ENCODE measurements at places on chromosomes 3 and 15.

DNA sequence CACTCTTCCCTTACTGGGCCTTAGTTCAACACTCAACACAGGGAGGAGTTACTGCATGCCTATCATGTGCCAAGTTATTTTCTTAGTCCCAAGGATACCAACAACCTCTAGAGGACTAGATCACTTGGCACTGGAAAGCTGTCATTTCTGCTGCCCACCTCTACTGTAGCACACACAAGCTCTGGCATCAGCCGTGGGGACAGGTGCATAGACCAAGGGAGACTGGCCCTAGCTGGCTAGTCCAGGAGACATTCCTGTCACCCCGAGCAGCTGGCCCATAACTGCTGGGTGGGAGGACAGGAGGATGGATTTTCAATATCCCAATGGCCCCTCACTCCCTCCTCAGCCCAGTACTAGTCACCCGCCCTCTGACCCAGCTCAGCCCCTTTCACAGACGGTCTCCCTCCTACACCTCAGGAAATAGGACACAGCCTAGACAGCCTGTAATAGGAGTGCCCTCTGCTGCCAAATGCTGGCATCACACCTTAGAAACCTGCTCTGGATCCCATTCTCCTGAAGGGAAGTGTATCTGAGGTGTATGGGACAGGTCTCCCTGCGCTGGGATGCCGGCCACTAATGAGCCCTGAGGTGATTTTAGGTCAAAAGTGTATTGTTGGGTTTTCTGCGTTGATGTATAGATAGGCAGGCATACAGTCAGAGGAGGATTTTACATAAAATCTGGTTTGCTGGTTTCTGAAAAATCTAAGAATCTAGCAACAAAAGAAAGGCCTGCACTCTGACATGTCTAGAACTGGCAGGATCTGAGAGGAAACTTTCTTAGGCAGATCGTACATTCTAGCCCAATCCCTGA is 3.4 kb upstream of the DZIP1L start:
- peak; percentile 81 for DNase-seq

DNA sequence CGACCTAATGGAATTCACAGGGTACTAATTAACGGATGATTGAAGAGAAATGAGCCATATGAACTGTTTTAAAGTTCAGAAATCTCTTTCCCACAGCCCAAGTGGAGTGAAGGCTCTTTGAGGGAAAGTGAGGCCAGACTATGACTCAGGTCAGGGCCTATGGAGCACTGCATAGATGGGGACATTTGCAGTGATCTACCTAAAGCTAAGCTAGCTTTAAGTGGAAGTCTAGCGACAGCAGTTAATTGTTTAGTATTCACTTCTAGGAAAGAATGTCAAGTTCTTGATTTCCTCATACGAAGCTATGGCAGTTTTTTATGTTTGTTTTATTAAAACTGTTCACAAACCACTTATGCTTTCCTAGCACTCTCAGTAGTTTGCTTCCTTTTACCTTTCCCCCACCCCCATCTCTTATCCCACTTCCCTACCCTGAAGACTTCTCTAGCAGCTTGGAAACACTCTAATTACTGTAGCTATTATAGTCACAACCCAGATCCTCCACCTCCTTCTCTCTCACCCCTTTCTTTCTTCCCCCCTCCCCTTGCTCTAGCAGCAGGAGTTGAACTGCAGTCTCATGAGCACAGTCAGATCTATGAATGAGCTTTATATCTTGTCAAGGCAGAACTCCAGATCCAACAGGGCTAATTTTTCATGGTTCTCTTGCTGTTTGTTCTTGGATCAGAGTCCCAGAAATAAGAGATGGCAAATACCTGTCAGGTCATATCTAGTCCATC is 6.2 kb downstream of the ZNF609 start:
- DNase-seq = no peak

GRCh38 chr3:69915726-69916125 is 83.8 kb upstream of the SAMMSON start:
- no peak for DNase-seq

DNA sequence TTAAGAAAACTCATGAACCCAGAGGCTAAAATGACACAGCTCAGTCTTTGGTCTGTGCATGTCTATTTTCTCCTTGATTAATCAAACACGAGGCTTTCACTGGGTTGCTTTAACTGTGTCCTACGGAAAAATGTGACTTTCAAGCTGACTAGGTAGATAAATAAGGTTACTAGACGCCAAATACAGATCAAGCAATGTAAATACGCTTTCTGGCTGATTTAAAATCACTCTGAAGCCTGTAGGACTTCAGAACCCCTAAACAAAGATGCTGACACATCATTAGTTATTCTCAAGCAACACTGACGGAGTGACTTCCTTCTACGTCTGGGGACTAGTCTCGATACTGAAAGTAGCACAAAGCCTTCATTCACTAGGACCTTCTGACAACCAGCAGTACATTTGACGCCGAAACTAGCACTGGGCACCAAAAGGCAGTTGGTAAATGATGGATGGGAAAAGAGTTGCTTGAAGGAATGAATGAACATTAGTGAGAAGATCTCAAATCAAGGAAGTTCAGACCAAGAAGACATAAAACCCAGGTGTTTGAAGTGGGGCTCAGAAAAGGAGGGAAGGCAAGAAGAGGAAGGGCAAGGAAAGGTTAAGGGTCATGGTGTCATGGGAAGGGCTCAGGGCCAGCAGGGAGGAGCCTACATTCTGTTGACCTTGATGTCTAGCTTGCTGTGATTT is 67.1 kb upstream of the CDV3 start:
- DNase-seq = peak; percentile 62

GRCh38 chr3:66407611-66408218 is 93.1 kb downstream of the LRIG1 start:
- peak; percentile 78 for DNase-seq

DNA sequence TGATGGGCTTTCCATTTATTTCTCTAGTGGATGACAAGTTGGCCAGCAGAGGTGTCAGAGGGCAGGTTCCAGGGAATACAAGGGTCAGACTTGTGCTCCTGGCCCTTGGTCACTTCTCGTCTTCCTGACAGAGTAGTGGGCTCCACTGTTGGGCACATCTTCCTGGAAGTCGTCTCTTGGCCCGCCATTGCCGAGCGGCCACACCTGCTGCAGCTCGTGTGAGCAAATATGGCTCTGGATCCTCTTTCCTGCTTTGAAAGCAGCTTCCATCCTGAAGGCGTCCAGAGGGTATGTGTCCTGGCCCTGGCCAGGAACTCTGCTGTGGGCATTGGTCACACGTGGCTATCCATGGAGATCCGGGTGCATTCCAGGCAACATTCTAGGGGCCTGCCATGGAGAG is 100.2 kb downstream of the SNRPN start:
- no peak for DNase-seq

GRCh38 chr15:88635318-88635717 is 3.5 kb upstream of the ISG20 start:
- no peak for DNase-seq

DNA sequence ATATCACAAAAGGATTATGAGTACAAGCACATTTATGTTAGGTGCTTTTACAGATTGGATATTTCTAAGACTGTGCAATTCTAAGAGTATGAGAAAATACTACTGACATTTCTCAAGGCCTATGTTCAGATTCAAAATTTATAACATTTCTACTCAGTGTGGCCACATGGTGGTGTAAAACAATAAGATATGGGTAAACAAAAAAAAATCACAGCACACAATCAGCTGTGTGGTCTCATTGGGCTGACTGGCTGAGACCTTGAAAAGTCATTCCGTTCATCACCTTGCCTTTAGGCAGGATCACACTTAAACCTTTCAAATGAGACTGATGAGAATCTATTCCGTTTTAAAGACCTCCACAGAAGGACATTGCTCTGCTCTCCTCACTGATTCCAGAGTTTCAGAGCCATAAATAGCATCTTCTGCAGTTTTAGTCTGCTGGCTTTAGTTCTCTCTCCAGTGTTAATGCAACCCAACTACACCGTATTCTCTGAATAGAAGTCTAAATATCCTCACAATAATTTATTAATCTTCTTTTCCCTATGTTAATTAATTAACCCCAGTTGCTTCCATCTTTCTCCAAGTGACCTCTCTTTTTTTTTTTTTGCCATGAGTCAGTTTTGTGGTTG is 158.2 kb downstream of the SPATA16 start:
- peak; percentile 44 for DNase-seq

DNA sequence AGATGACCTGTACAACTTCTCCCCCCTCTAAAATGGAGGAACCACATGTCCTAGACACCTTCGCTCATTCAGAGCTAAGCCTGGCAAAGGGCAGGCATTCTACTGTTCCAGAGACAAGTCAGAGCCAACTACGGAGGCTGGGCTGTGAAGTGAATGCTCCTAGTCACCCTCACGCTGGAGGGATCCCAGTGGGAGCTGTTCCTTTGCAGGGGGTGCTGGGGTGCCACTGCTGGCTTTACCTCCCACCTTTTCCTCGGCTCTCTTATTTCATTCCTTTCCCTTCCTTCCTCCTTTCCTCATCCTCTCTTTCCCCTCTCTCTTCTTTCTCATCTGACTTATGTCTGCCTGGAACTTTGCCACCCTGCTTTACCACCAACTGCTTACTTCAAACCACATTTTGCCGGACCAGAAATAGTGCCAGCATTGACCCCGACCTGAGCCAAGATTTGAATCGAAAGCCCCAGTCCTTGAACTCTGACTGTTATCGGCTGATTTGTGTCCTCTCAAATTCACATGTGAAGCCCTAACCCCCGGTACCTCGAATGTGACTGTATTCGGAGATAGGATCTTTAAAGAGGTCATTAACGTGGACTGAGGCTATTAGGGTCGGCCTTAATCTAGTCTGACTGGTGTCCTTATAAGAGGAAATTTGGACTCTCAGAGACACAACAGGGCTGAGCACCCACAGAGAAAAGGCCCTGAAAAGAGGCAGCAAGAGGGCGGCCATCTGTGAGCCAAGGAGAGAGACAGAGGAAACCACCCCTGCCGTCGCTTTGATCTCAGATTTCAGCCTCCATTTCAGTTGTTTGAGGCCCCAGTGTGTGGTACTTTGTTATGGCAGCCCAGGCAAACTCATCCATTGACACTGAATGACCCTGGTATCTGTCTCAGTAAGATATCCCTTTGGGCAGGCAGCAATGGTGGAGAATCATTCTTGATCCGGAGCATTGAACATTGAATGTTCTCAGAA is 31.3 kb upstream of the TBC1D21 start:
- no peak for DNase-seq

GRCh38 chr3:172323894-172324610 is 124.2 kb downstream of the GHSR start:
- no peak for DNase-seq

- DNase-seq = no peak
These were observed 164.5 kb downstream of the VGLL4 start for GRCh38 chr3:11479221-11479620.

- DNase-seq = peak; percentile 5
These were observed 129.7 kb downstream of the PROS1 start for GRCh38 chr3:93843981-93844380.

DNA sequence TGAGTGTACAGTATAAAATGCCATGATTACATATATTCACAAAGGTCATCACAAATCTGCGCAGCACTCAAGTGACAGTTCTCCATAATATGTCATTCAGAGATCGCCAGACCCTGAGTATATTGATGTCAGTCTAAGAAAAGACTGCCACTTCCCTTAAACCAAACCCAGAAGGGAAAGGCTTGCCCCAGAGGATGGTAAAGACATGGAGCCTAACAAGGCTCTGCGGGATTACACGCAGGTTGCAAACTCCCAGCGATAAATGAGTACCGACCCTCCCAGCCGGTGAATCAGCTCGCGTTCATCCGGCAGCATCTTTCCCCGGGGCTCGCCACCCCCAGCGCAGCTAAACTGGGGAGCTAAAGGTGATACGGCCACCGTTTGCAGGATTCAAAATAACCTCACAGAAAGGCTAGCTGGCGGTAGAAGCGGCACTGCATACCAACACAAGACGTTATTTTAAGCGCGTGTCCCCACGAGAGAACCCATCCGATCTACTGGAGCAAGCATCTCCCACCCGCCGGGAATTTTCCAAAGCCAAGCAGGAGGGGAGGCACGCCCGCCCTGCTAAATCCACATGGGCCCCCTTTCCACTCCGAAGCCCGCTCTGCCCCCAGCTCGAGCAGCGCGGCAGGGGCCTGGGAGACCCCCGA is 643 bp downstream of the MYO5A start:
- peak; percentile 59 for DNase-seq

GRCh38 chr15:55661428-55661827 is 73.3 kb upstream of the PYGO1 start:
- no peak for DNase-seq

- DNase-seq = no peak
These were observed 34.5 kb downstream of the OSBPL10 start for GRCh38 chr3:31946484-31947081.

DNA sequence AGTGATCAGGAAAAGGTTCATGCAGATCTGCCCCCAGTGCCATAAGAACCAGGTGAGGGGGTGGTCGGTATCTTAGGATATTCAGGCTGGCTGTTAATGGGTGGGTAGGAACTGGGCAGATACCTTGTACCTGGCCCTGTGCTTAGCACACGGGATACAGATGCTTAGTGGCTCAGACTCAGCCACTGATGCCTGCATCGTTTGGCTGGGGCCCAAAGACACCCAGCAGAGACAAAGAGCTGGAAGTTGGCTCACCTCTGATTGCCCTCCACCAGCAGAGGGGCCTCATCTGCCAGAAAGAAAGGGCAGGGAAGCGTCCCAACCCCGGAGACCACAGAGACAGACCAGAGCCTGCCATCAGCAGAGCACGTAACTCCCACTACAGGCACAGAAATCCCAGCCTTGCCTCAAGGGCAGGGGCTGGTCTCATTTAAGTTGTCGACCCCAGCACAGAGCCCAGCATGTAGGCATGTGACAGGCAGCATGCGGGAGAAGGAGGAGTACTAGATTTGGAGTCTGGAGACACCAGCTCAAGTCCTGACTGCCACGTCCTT is 64.1 kb upstream of the SLC6A1 start:
- DNase-seq = no peak

- no peak for DNase-seq
These were observed 14.8 kb downstream of the IL1RAP start for GRCh38 chr3:190528706-190529105.

DNA sequence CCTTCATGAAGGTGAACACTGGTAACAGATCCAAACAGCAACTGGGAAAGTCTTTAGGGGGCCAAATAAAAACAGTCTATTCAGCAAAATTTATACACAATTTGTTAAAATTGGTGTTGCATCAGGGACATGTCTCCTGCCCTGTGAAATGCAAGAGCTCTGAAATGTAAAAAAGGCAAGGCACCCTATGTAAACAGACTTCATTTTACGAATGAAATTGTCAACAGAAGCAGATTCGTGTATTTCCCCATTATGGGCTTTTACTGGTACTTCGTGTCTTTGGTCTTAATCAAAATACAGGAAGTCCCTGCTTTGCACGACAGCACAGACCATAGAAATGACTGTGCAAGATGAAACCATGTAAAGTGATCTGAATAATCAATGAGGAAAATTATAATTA is 127.3 kb upstream of the THBS1 start:
- no peak for DNase-seq

- no peak for DNase-seq
These were observed 69.8 kb upstream of the ANKRD34C start for GRCh38 chr15:79212589-79213157.

GRCh38 chr3:11335056-11335608 is 62.9 kb downstream of the ATG7 start:
- DNase-seq = peak; percentile 80

- DNase-seq = no peak
These were observed 128.0 kb upstream of the CBLB start for GRCh38 chr3:105996781-105997180.

Measured in Ammon's horn (tissue), 1 donor.